ENCODE measurements at places on chromosomes 5 and 9.

- no peak for DNase-seq
Observed at GRCh38 chr5:12652201-12652600, 748.0 kb upstream of the CTNND2 start.

- DNase-seq, result no peak
Observed at GRCh38 chr5:32559921-32560320, 25.4 kb upstream of the SUB1 start.

DNA sequence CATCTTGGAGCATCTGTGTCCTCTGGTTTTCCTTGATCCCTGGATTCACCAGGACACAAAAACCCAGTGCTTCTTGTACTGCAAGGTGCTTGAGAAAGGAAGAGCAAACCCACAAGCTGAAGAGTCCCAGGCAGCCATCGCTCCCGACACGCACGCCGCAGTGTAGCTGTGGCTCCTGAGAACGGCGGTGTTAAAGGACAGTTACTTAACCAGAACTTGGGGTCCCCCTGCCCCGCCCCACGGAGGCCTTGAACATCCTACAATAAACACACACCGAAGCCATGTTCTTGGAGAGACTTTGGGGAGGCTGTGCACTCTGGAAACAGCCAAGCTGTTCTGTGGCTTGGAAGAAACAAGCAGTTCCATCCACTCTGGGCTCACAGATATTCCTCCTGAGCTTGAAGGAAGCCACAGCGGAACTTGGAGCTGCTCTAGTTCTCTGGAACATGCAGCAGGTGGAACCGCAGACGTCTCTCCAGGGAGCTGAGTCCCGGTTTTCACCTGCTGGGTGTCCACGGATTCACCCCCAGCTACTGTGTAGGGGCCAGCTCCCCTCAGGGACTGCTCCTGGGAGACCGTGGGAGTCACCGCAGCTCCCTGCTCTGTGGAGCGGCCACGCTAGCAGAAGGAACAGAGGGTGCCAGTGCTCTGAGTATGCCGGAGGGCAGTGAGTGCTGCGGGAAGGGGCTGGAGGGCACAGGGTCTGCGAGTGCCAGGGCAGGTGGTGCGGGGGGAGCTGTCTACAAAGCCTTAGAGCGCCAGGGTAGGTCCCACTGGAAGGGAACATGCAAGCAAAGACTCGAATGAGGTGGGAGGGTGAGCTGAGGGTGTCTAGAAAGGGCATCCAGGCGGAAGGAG is 107.3 kb downstream of the ADAMTS2 start:
- no peak for DNase-seq

DNA sequence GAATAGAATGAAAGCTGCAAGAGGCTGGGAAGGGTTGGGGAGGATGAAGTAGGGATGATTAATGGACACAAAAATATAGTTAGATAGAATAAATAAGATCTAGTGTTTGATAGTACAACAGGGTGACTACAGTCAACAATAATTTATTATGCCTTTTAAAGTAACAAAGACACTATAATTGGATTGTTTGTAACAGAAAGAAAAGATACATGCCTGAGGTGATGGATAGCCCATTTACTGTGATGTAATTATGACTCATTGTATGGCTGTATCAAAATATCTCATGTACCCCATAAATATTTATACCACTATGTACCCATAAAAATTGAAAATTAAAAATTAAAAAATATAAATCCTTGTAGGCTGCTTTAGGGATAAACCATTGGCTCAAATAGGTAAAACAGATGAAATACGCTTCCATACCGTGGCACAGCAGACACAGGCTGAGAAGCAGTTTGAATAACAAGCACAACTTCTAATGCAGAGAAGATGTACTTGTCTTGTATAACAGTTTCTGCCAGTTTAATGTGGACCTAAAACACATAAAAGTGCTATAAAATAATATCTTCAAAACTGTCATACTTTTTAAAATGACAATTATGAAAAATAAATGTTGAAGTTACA is 34.9 kb downstream of the APBA1 start:
- no peak for DNase-seq

- no peak for DNase-seq
Observed at GRCh38 chr9:120628207-120628924, 48.4 kb upstream of the CDK5RAP2 start.

- peak; percentile 82 for DNase-seq
Observed at GRCh38 chr9:137286975-137287383, 9.5 kb downstream of the TOR4A start.

DNA sequence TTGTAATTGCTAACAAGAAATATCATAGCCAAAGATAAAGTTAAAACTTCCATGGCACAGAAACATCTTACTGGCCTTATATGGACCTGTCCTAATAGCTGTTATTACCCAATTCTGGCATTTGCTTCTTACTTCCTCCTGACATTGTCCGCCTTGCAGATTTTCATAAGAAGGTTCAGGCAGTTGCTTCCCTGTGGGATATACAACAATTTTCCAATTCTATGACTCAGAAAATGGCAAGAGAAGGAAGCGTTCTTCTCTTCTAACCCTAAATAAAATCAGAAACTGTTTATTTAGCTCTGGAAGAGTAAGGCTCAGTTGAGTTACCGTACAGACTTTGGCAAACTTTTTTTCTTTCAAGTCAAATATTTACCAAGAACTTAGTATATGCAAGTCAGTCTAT is 1.7 kb downstream of the PRKAA1 start:
- DNase-seq, result no peak

GRCh38 chr9:80635065-80635464 is 1054.3 kb downstream of the TLE1 start:
- DNase-seq, result no peak

- no peak for DNase-seq
Observed at GRCh38 chr5:128687930-128688329, 149.9 kb upstream of the FBN2 start.

DNA sequence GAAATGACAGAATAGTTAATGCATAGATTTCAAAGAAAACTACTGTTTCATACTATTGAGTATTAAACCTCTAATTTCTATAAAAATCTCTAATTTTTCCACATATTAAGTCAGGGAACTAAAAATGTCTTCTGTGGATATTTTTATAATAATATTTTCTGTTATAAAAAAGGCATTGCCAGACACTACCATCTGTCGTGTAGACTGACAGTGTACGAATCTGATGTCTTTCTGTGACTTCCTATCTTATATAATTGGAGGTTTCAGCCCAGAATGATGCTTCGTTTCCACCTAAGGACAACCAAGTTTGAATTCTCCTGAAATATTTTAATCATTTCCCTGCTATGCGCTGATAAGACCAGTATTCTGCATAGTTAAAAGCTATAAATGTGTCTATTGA is 456.6 kb upstream of the ARRDC3 start:
- no peak for DNase-seq

GRCh38 chr5:95403996-95404395 is 12.8 kb downstream of the FAM81B start:
- DNase-seq, result no peak

- DNase-seq, result no peak
Observed at GRCh38 chr9:123957731-123958130, 27.8 kb upstream of the DENND1A start.

DNA sequence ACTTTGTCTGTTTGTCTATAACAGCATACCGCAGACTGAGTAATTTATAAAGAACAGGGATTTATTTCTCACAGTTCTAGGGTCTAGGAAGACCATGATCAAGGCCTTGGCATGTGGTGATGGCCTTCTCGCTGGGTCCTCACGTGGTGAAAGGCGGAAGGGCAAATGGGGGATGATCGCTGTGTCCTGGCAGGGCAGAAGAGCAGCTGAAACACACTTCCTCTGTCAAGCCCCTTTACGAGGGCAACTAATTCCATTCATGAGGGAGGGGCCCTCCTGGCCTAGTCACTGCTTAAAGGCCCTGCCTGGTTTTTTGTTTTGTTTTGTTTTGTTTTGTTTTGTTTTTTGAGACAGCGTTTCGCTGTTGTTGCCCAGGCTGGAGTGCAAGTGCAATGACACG is 41.9 kb upstream of the UBTD2 start:
- no peak for DNase-seq

DNA sequence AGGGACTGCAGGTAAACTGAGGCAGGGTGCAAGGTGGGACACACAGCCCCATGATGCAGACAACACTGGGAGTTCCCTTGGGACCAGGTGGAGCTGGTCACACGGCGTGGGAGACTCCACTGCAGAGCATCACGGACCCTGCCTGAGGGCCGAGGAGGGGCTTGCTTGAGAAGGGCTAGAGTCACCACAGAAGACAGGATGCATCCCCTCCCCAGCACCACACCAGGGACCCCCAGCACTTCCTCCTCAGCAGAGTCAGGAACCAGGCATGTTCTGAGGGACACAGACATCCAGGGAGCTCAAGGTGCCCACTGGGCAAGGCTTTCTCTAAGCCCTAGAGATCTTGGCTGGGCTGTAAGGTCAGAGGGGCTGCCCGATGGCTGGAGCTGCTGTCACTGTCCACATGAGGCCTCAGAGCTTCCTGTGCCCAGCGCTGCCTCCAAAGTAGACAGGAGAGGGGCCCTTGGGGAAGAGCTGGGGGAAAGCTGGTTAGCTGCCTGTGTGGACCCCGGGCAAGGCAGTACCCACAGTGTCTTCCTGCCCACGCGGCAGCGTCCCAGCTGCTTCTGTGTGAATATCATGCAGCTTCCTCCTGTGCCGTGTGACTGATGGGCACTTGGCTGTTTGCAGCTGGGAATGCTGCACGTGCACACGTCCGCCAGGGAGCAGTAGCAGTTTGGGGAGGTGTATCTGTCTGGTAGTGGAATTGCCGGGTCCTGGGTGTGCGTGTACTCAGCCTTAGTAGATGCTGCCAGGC is 176.6 kb downstream of the CACNA1B start:
- no peak for DNase-seq
